ENCODE measurements at places on chromosomes 3 and 15.

GRCh38 chr3:83224101-83224868, 1462.8 kb upstream of the GBE1 start:
- DNase-seq: peak; percentile 67

GRCh38 chr3:130906374-130906995, 12.6 kb downstream of the ATP2C1 start:
- peak; percentile 55 for DNase-seq

DNA sequence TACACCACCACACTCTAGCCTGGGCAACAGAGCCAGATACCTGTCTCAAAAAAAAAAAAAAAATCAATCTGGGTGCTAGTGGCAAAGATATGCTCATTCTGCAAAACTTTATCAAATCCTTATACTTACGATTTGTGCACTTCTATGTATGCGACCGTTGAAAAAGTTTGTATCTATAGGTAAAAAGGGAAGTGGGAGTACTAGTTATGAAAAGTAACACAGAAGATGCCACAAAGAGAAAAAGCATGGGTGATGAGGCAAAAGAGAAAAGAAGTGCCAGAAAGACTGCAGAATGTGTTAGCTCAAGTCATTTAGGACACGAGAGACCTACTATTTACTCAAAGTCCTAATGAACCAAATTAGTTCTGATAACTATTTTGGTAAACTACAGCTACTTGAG, 407.8 kb downstream of the SHQ1 start:
- no peak for DNase-seq

GRCh38 chr15:31488437-31489204, 162.0 kb downstream of the KLF13 start:
- DNase-seq: peak; percentile 66

GRCh38 chr3:9590282-9590791, 36.7 kb upstream of the LHFPL4 start:
- no peak for DNase-seq

GRCh38 chr15:85504749-85505676, 124.6 kb downstream of the AKAP13 start:
- DNase-seq: peak; percentile 41

DNA sequence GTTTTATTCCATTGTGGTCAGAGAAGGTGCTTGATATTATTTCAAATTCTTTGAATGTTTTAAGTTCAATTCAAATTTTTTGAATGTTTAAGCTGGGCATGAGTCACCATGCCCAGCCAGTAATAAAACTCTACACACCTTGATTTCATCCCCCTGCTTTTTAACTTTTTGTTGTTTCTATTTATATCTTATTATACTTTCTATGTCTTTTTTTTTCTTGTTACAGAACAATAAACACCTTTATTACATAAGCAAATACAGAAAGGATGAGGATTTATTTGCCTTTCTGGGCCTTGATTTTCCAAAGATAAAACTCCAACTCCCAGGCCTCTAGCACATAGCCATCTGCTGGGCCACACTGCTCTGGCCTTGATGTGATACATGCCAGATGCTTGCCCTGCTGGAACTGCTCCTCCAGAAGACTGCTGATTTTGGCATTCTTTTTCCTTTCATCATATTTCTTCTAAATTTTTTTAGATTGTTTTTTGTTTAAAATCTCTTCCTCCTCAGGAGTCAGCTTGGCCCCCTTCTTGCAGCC, 14.0 kb downstream of the DNAH12 start:
- DNase-seq: no peak

GRCh38 chr15:36601497-36601932, 22.1 kb downstream of the CDIN1 start:
- no peak for DNase-seq
